ENCODE measurements at places on chromosomes 1 and 21.

GRCh38 chr1:203673550-203674411, 47.1 kb downstream of the ATP2B4 start:
- peak; percentile 99 for DNase-seq

- DNase-seq: no peak
These were observed 54.7 kb downstream of the B3GALT5 start for GRCh38 chr21:39667353-39667891.

DNA sequence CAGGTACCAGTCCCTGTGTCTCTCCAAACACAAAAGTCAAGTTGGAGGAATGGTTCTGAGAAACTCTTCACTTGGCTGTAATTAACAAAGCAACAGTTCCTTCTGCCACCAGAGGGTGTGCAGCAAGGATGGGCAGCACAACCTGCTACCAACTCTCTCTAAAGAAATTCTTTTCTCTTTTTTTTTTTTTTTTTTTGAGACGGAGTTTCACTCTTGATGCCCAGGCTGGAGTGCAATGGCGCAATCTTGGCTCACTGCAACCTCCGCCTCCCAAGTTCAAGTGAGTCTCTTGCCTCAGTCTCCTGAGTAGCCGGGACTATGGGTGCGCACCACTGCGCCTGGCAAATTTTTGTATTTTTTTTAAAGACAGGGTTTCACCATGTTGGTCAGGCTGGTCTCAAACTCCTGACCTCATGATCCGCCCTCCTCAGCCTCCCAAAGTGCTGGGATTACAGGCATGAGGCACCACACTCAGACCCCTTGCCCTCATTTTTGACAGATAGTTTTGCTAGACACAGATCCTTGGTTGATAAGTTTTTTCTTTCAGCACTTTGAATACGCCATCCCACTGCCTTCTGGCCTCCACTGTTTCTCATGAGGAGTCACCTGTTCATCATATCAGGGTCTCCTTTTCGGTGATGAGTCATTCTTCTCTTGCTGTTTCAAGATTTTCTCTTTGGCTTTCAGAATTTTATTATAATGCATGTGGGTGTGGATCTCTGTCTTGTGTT, 12.1 kb upstream of the DEGS1 start:
- peak; percentile 58 for DNase-seq

- peak; percentile 10 for DNase-seq
These were observed 346.9 kb upstream of the DAB1 start for GRCh38 chr1:57770772-57771171.

GRCh38 chr1:155078469-155079209, at the start of gene EFNA3:
TSS of gene EFNA3 (plus strand) at chr1:155078837. CDS start at chr1:155078942, 105 bp downstream.
- no peak for DNase-seq

- DNase-seq: no peak
These were observed 207.2 kb downstream of the TOMM20 start for GRCh38 chr1:234921266-234922062.

- DNase-seq: no peak
These were observed 22.2 kb downstream of the KCNN3 start for GRCh38 chr1:154847891-154848290.

DNA sequence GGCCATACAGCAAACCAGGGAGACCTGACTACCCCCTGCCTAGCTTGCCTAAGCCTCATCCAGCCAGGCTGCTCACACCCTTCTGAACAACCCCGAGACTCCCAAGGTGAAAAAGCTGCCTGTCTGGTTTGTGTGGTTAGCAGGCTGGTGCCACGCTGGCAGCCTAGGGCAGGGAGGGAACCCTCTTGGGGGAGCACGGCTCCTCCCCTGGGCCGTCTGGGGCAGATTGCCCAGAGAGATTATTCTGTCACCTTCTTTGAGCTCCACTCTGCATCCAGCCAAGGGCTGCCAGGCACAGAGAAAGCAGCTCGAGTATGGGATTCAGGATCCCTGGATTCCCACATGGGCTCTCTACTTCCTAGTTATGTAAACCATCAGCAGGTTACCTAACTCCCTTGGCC, 27.5 kb upstream of the TCEA3 start:
- DNase-seq: no peak

DNA sequence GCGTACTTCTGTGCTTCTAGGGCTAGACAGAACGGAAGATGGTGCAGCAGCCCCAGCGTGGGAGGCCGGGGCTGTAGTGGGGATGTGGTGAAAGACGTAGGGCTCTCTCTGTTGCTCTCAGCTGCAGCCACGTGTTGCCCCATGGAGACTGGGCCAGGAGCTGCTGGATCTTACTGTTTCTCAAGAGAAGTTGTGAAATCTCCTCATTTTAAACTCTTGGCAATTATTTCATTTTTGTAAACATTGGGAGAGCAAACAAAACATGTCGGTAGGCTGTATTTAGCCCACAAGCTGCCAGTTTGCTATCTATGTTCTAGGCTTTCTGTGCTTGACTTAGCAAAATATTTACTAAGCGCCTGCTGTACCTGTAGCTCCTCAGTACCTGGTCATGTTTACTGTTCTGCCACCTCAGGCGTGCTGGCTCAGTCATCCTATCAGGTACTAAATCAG, 15.9 kb upstream of the ELOA start:
- peak; percentile 30 for DNase-seq

- DNase-seq: no peak
These were observed 37.9 kb upstream of the PODN start for GRCh38 chr1:53024117-53024516.

DNA sequence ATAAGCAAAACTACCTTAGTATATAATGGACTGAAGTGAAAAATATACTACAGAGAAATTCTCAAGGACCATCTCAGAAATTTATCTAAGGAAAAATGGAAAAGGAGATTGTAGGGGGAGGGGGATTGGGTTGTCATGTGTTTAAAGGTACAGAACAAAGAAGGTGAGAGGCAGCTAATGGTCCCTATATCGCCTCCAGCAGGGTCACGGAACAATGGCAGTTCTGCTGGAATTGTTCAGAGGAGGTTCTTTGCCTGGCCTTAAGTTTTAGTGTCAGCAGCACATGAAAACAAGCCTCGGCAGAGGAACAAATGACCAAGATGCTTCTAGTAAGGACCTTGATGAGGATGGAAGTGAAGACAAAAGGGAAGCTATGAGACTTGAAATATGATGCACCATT, 42.0 kb upstream of the RGS2 start:
- no peak for DNase-seq

DNA sequence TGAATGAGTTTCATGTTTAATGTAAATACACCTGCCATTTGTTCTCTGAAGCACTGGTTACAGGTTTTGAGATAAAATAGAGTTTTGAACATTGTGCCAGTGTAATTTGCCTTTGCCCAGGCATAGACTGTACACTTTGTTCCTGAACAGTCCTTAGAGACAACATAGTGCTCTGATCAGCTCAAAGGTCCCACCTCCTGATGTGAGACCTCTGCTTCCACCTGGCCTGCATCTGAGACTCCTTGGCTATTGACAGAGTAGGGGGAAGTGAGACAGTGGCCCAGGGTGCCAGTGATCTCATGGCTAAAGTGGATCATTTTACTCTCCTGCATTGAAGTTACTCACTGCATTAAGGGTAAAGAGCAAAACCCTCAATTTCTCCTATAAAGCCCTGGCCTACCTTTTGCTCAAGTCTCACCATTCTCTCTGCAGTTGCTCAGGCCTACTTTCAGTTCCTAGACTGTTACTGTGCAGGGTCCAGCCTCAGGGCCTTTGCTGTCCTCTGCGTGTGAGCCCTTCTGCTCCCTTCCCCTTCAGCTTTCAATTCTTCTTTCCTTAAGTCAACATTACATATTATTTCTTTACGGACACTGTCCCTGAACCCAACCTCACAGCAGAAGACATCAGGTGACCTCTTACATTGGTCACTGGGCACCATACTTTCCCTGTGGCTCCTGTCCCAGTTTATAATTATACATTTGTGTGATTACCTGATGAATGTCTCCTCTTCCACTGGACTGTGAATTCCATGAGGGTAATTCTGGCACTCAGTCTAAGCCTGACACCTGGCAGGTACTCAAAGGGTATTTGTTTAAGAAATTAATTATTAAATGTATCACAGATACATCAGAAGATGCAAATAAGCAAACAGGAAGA, 142.9 kb downstream of the ROR1 start:
- DNase-seq: no peak

DNA sequence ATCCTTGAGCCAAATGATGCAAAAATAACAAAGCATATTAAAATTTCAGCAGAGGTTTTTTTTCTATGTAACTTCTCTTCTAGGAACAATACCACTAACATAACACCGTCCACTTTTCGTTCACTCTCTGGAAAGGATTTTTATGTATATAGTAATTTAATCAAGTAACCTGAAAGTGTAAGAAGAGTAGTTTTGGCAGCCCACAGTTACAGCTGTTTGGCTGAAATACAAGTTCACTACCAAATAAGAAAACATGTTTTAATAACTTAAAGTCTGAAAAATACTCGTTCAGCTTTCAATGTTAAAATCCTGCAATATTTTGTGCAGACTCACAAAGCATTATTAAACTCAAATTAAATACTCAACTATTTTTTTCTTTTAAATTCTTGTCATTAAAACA, 896.8 kb upstream of the ADGRL4 start:
- DNase-seq: no peak

GRCh38 chr1:197680311-197680710, 95.0 kb downstream of the DENND1B start:
- no peak for DNase-seq

DNA sequence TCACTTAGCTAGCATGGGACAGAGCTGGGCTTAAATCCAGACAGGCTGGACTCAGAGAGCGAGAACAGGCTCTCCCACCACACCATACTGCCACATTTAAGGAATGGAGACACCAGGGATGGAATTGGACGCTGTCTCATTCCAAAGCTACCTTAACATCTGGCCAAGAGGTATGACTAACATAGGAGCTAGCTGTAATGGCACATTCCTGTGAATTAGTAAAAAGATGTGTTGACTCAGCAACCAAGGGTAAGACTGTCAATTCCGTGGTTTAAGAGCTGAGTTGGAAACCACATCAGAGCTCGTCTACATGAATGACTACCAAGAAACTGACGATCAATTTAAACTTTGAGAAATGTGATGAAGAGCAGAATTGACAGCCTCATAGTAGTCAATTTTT, 8.3 kb upstream of the TNFRSF9 start:
- no peak for DNase-seq

DNA sequence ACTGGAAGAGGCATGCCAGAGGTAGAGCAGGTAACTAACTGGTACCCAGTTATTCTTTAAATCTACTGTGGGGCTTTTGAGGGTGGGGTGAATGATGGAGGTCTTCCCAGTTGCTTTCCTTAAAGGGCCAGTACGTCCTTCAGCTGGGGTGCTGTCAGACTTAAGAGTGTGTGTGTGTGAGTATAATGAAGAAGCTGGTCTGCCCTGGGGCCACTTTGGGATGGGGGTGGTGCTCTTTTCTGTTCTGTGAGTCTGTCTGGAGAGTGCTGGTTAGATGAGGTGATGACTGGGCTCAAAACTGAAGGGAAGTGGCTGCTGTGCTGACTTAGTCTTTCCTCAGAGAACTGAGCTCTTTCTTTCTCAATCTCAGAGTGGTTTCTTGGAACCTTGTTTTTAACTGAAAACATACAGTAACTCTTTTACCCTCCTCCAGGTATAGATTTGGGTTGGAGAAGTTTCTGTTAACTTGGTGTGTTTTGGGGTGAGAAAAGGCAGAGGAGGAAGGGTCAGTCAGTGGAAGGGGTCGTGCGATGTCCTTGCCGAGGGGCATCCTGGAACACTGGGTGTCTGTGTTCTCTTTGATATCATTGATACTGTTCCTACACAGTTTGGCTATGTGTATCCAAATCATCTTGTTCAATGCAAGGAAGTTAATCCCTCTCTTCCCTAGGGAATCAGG, 746 bp downstream of the MACF1 start:
- peak; percentile 96 for DNase-seq

- no peak for DNase-seq
These were observed 229.3 kb upstream of the PKN2 start for GRCh38 chr1:88454781-88455180.

DNA sequence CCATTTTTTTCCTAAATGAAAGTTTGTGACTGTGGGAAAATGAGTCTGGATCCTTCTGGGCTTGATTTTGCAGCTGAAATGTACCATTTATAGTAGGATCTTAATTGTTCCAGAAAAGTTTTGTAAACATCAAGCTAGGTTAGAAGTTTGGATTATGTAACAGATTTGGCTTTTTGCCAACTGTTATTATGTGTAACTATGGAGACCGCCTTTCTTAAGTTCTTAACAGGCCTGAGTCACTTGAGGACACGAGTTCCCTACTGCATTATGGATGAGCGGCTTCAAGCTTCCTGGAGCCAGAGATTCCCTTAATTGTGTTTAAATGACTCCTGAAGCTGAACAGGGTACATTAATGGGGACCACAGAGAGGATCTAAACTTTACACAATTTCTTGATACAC, 22.2 kb downstream of the SLC25A33 start:
- no peak for DNase-seq

- no peak for DNase-seq
These were observed 17.6 kb downstream of the CTPS1 start for GRCh38 chr1:40997096-40997495.

GRCh38 chr1:211492511-211493132, 660 bp upstream of the RD3 start:
- DNase-seq: no peak

- DNase-seq: no peak
These were observed 30.2 kb downstream of the AMY1C start for GRCh38 chr1:103779932-103780331.

GRCh38 chr1:118785246-118785645, 202.9 kb downstream of the TBX15 start:
- no peak for DNase-seq

GRCh38 chr1:230347896-230348295, 78.2 kb downstream of the PGBD5 start:
- no peak for DNase-seq

DNA sequence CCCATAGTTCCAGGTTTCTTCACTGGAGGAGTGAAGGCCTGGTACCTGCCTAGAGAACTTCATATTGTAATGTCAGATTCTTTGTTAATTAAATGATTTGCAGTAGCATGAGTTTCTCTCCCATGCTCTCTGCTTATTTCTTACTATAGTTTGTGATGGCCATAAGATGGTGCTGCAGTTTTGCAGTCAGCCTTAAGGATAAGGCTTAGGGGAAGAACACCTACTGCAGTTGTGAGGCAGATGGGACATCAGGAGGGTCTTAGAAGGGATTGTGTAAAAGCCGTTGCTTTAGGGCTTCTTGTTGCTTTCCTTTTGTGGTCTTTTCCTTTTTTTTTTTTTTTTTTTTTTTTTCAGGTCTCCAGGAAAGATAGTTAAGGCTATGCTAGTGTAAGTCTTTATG, 61.8 kb downstream of the MACF1 start:
- DNase-seq: no peak

- DNase-seq: no peak
These were observed 106.2 kb downstream of the DHRS3 start for GRCh38 chr1:12511516-12512468.

- DNase-seq: no peak
These were observed 12.7 kb downstream of the POU2F1 start for GRCh38 chr1:167233373-167233772.

DNA sequence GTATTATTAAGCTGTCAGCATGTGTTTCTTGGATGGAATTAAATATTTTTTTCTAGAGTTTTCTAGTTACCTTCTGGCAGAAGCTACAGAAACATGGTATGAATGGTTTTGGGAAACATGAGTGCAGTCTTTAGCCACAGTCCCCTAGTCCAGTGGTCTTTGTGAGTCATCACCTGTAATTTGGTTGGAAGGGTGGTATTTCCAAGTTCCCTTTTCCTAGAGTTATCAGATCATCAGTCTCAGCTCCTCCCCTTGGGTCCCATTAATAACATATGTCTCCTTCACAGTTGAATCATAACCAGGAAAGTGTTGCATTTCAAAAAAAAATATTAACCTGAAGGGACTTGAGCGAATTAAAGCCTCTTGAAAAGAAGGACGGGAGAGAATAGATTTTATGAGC, 27.0 kb downstream of the ELAVL4 start:
- no peak for DNase-seq

- DNase-seq: no peak
These were observed at the start of gene ANKRD45 for GRCh38 chr1:173669491-173669941. TSS of gene ANKRD45 (minus strand) at chr1:173669851. CDS start at chr1:173659418, 10,433 bp downstream.

Data from AML-193 (cell line).